SJSA1 (cell line): ENCODE measurements at places on chromosomes 1 and 21.

DNA sequence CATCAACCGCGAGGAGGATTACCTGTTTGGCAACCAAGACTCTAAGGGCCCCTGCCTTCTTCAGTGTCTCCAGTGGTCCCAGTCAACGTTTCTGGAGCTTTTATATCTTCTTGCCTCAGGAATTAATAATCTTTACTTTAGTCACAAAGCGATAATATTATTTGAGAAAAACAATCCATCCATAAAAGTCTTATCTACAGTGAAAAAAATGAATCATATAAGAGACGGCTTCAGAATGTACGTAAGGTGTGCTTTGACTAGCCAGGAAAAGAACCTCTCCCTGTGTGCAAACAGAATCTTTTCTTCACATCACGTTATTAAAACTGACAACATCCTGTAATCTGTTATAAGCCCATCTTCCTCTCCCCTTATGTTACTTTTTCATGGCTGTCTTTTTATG is at the start of gene REG4:
REG4 (minus strand) TSS at position 74 of the 400 bp plus-strand sequence. CDS start 2,691 bp downstream, outside the sequence.
- no peak for DNase-seq

- peak; percentile 20 for DNase-seq
These were observed 53.9 kb upstream of the GNG4 start for GRCh38 chr1:235703506-235703905.

GRCh38 chr1:2080140-2080539 is 29.9 kb downstream of the PRKCZ start:
- DNase-seq = no peak

GRCh38 chr1:156475568-156476500 is 24.7 kb downstream of the MEF2D start:
- DNase-seq = no peak

- DNase-seq = no peak
These were observed 3.4 kb upstream of the CSF1 start for GRCh38 chr1:109907190-109907774.

GRCh38 chr1:195195423-195196057 is 1412.7 kb downstream of the KCNT2 start:
- DNase-seq = no peak

DNA sequence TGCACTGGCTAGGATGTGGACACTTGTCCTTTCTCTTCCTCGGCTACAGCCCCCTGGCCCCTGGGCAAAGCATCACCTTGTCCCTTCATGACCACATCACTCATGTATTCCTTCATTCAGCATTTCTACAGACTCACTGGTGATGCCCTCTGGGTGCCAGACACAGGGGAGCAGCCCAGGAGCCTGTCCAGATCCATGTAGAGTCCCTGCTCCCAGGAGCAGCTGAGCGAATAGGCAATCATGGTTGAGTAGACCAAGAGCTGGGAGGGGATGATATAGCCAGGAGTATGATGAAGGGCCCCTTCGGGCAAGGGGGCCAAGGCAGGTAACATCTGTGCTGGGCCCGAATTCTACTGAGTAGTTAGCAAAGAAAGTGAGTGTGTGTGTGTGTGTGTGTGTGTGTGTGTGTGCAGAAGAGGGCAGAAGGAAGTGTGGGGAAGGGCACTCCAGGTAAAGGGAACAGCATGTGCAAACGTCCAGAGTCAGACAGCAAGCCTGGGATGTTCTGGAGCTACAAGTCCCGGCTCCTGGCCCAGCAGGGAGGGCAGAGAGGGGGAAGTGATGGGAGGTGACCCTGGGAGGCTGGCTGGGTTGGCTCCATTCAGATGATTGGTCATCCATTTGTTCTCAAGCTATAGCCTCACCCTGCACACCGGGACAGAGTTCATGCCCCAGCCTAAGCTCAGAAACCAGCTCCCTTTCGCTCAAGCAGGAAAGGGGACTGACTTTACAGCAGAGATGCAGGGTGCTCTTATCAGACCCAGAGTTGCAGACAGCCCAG is 21.0 kb upstream of the PIK3CD start:
- DNase-seq = no peak

- DNase-seq = no peak
These were observed 27.5 kb upstream of the TCEA3 start for GRCh38 chr1:23452011-23452411.

DNA sequence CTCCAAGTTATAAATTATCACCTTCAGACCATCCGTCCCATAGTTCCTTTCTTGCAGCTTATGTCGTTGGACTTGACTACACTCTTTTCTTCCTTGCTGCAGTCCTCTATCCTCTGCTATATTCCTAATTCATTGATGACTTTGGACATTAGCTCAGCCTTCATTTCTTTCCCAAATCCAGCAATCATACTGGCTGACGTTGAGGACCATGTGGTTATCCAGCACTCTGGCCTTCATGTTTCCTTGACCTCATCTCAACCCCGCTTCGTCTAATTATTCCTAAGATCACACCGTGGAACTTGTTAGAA is 27.4 kb downstream of the RAD54L start:
- DNase-seq = no peak

GRCh38 chr1:160117709-160118183 is 2.2 kb downstream of the ATP1A2 start:
- no peak for DNase-seq
